ENCODE measurements at places on chromosomes 5 and 9.
A peak's percentile ranks its signal among the peaks of the same experiment; 100 is the strongest.

DNA sequence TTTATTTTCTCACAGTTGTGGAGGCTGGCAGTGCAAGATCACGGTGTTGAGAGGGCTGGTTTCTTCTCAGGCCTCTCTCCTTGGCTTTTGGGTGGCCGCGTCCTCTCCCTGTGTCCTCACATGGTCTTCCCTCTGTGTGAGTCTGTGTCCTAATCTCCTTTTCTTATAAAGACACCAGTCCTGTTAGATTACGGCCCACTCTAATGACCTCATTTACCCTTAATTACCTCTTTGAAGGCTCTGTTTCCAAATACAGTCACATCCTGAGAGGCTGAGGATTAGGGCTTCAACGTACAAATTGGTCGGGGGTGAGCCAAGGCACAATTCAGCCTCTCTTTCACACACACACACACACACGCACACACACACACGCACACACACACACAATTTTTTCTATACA is 73.0 kb downstream of the UGCG start:
- DNase-seq = no peak

DNA sequence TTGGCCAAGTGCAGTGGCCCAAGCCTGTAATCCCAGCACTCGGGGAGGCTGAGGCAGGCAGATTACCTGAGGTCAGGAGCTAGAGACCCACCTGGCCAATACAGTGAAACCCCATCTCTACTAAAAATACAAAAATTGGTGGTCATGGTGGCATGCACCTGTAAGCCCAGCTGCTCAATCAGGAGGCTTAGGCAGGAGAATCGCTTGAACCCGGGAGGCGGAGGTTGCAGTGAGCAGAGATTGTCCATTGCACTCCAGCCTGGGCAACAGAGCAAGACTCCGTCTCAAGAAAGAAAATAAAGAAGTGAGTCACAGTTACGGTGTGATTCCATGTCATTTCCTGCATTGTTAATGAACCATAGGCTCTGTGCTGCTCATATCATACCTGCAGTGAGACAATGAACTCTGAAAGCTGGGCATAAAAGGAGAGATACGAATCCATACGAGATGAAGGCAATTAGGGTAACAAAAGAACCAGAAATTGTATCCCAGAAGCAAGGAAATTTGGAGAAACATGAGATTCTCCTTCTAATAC is 44.6 kb downstream of the TIMD4 start:
- DNase-seq = no peak

DNA sequence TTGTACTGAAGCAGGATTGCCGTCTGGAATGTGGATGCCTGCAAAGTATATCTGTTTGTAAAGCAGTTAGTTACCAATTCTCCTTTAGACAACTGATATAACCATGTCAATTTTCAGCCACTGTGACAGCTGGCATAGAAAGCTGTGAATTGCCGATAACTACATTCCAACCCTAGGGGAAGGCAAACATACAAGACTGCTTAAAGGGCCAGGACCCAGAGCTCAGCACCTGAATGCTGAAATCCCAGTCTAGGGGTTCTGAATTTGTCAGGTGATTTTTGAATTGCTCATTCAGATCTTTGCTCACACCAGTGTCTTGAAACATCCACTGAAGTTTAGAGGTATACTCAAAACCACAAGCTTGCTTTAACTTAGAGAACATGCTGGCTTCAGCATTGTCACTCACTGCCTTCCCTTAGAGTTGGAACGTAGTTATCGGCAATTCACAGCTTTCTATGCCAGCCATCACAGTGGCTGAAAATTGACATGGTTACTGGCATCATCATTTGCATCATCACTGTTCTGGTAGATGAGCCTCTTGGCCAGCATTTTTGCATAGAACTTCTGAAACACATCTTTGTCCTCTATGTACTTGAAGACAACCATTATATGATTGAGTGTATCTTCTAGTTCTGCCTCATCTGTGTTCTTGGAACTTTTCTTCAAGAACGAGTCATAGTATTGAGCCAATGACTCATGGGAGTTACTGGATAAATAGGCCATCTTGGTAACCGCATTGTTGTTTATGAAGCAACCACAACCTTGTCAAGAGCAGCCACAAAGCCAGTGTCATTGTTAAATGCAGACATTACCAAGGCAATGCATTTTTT is 82.1 kb downstream of the CCDC192 start:
- DNase-seq = peak; percentile 90

DNA sequence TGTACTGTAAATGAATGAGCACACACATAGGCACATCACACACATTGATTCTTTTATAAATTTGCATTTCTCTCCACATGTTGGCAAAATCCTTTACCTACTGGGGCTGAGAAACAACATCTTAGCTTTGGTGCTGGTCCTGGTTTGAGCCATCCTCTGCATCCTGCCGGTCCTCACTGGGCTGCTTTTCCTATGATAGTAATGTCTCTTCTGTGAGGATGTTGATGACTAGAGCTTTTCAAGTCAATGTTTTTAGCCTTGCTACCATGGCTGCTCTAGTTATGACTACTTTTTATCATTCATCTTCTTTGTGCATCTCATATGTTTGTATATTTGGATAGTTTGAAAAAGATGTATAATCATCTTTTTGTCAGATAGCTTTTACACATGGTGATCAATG is 280.4 kb upstream of the CD180 start:
- DNase-seq = no peak

DNA sequence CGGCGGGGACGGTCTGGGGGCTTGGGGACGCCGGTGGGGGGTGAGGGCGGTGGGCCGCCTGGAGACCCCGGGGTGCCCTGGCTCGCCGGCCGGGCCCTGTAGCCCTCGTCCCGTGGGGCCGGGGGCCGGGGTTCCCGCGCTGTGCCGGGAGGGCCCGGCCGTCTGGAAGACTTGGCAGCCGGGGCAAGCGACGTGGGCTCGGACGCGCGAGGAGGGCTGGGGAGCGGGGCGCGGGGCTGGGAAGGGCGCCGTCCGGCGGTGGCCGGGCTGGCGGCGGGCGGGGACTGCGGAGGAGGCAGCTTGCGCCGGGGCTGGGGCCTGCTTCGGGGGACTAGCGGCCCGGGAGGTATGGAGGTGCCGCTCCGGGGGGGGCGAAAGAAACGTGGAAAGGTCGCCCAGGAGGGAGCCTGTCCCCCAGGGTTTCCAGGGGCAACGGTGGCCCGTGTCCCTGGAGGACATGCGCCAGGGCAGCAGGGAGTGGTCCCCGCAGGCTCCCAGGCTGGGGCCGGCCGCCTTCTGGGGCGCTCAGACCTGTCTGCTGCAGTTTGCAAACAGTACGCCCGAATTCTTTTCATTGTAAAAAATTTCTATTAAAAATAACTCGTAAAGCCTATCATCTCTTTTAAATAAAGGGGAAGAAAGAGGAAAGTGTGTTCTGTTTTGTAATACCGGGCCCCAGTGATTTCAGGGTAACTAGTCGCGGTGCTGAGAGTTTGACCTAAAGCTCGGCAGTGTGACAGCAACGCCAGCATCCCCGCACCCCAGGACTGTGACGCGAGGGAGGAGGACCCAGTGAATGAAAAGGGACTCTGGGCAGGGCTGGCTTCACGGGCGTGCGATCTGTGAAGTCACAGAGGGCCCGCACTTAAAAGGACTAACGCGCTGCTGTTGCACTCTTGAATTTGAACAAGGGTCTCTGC is 752 bp upstream of the ANKH start:
- no peak for DNase-seq

DNA sequence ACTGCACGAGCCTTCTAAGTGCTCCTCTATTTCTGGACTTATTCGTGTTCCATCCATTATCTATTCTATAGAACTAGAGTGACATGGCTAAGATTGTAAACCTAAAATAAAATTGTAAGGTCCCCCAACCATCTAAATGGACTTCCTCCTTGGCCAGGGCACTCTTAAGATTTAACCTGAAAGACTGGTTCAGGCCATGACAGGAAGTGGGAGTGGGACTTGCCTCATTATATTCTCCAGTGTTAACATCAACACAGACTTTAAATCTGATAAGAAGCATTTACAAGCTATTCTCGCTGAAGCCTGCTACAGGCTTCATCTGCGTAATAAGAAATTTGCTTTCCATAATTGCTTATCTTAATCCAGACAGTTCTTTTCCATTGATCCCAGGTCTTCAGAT is 117.0 kb downstream of the SSBP2 start:
- DNase-seq = no peak

GRCh38 chr9:119157196-119157595 is 212.0 kb downstream of the BRINP1 start:
- no peak for DNase-seq

- no peak for DNase-seq
These were observed 92.0 kb downstream of the KCNT1 start for GRCh38 chr9:135794057-135794335.

DNA sequence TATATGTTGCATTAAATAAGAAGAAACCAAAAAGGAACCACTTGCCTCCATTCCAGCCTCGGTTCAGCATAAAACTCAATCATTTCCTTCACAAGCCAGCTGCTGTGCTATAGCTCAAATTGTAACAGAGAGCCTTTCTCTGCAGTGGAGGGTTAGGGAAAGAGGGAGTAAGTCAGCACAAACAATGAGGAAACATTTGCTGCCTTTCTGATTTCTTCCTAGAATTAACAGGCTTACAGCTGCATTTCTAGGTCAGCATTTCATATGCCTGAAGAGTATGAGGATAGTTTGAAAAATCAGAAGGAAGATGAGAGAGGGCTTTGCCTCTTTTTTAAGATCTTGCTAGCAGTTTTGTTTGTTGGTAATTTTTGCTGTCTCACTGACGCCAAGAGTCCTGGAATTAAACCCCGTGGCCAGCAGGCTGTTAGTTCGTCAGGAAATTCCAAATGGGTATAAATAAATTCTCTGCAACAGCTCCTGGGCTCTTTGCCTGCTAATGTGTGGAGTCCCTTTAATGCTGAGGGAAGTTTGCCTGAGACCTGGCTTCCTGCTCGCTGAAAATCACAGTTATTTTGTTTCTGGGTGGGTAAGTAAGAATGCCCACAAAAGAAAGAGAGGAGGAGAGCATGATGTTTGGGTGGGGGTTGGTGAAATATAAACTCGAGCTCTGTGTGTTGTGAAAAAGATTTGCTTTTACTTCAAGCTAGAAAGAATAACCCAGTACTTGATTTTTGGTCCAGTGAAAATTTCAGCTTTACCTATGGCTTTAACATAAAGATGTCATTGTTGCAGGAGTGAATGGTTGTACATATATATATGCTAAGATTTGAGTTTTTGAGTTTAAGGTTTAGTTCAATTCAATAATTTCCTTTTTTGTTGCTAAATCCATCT is 148.1 kb upstream of the DMRT1 start:
- DNase-seq = peak; percentile 14

- DNase-seq = peak; percentile 43
These were observed 2.2 kb upstream of the LCN6 start for GRCh38 chr9:136750526-136750925.

GRCh38 chr9:36827593-36827992 is 206.5 kb downstream of the PAX5 start:
- no peak for DNase-seq

DNA sequence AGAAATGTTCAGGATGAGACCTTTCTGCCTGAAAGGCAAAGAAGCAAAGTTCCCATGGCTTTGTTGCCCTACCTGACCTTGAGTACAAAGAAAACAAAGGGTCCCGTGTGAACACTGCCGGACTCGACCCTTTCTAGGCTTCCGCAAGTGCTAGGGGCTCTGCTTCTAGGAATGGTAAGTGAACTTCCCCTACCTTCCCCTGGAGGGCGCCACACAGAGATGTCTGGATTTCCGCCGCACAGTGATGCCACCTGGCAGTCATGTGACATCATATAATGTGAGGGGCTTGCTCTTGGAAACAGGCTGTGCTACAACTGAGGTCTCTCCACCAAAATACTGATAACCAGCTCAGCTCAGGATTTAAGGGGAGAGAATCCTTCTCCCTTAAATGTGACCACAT is 56.6 kb downstream of the HSD17B3 start:
- no peak for DNase-seq

DNA sequence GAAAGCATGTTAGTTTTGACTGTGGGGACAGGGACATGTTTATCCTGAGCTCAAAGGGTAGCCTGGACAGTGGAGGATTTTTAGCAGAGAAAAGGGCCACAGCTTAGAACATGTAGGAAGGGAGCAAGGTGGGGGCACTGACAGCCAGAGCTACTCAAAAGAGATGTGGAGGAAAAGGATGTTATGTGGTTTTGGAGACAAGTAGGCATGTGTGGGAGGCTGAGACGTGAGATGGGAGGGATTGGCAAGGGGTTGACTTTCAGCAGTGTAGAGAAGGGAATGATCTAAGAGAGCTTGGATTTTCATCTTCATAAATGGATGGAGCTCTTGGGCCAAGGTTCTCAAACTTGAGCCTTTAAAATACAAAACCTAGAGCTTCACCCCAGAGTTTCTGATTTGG is 24.0 kb downstream of the SYK start:
- no peak for DNase-seq

GRCh38 chr9:128161215-128161902 is 1.3 kb downstream of the BBLN start:
- DNase-seq = no peak

DNA sequence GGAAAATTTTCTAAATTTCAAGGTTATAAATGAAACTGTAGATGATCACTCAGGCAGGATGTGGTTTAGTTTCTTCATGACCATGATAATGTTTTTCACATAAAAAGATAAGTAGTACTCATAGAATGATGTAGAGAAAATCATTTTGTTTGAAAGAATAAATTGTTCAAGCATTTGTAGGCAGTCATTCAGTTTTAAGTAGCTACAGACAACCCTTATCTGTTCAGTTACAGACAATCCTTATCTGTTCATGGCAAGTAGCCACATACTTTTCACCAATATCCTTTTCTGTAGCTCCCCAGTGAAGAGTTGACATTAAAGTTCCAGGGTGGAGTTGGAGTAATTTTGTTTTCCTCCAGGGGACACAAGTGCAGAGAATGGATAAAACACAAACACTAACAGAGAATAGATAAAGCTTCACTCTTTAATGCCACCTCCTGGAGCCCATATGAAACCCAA is 278.1 kb upstream of the TNC start:
- DNase-seq = no peak

DNA sequence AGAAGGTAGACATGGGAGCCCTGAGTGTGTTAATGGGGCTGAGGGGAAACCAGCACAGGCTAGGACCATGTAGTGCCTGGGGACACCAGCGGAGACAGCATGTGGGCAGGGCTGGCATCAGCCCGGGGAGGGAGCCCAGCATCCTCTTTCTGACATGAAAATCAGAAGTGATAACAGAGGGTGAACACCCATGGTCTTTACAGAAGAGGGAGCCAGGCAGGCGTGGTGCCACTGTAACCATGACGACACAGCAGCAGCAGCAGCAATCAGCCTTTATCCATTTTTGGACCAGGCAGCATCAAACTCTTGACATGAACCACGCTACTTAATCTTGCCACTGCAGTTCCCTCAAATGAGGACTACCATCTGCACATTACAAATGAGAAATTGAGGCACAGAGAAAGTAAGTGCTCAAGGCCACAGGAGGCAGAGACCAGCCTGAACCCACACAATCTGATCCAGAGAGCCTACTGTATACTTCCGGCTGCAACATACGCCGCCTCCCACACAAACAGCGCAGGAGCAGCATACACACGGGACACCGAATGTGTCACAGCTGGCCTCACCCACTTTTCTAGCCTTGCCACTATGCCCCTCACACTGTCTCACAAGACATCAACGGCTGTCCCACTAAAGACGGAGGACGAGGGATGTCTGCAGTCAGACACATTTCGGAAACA is 23.8 kb downstream of the CAMSAP1 start:
- DNase-seq = no peak

GRCh38 chr9:109471475-109472393 is 26.4 kb downstream of the PTPN3 start:
- peak; percentile 73 for DNase-seq

- peak; percentile 45 for DNase-seq
These were observed 7.8 kb downstream of the XRCC4 start for GRCh38 chr5:83085106-83085505.

GRCh38 chr5:67306965-67307607 is 110.5 kb upstream of the CD180 start:
- no peak for DNase-seq

All from epithelial cell of esophagus (primary cell).